ENCODE measurements at places on chromosomes 16 and 17.

GRCh38 chr16:3070608-3071111, 5.2 kb downstream of the IL32 start:
- DNase-seq: no peak

GRCh38 chr16:29011112-29011511, 26.3 kb downstream of the LAT start:
- no peak for DNase-seq

GRCh38 chr16:19923396-19923795, 38.7 kb upstream of the GPRC5B start:
- no peak for DNase-seq

- peak; percentile 39 for DNase-seq
Measured at GRCh38 chr17:66301864-66302741, at the start of gene PRKCA. Gene PRKCA, plus strand, starts transcription at chr17:66302613.

GRCh38 chr17:64063766-64064224, 43.4 kb upstream of the ICAM2 start:
- DNase-seq: no peak

DNA sequence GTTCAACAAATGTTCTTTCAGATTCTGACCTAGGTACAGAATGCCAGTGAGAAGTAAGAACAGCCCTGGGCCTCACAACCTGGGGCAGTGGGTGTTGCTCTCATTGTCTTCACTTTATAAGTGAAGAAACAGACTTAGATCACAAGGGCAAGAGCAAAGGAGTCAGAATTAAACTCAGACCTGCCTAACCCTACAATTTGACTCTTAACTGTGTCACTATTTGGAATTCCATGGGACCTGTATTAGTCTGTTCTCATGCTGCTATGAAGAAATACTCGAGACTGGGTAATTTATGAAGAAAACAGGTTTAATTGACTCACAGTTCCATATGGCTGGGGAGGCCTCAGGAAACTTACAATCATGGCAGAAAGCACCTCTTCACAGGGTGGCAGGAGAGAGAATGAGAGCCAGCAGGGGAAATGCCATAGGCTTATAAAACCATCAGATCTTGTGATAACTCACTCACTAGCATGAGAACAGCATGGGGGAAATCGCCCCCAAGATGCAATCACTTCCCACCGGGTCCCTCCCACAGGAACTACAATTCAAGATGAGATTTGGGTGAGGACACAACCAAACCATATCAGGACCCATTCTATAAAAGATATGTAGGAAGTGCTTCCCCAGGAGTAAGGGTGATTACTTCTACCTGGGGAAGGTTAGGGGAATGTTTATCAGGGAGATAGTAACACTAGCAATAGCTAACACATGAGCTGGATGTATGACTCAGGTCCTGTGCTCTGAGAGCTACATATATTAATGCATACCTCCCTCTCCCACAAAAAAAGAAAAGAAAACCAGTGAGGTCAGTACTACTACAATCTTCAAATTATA, 270.1 kb downstream of the SOX9 start:
- DNase-seq: no peak

- DNase-seq: no peak
Measured at GRCh38 chr16:83350481-83350880, 457.3 kb upstream of the HSBP1 start.

DNA sequence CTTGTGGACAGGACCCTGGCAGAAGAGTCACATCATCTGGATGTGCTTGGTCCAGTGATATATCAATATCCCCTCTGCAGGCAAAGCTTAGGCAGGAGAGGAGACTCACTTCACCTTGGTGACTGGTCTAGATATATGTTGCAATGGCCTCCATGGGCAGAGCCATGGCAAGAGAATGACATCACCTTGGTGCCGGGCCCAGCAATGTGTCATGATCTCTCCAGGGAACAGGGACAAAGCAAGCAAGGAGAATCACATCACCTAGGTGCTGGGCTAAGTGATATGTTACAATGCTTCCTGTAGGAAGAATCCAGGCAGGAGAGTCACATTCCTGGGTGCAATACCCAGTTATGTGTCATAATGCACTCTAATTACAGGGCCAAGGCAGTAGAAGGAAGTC, 2106.2 kb downstream of the TP53TG3F start:
- DNase-seq: no peak

GRCh38 chr17:4800462-4801196, 1.5 kb downstream of the C17orf114 start:
- DNase-seq: no peak

DNA sequence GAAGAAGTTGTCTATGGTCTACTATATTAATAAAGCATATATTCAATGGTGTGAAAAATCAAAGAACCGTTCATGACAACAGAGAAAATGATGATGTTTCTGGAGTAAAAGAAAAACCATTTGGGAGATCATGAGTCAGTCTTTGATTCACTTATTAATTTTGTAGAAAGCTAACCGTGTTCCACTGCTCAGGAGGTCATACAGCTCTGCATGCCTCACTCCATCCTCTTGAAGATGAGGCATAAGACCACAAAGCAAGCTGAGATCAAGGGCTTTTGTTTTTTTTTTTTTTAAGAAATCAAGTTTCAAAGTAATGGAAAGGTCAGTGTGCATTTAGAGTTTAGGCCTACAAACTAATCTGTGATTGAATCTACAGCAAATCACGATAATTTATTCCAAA, 206.4 kb downstream of the CEP112 start:
- DNase-seq: no peak

- DNase-seq: no peak
Measured at GRCh38 chr17:66381701-66382362, 79.4 kb downstream of the PRKCA start.

DNA sequence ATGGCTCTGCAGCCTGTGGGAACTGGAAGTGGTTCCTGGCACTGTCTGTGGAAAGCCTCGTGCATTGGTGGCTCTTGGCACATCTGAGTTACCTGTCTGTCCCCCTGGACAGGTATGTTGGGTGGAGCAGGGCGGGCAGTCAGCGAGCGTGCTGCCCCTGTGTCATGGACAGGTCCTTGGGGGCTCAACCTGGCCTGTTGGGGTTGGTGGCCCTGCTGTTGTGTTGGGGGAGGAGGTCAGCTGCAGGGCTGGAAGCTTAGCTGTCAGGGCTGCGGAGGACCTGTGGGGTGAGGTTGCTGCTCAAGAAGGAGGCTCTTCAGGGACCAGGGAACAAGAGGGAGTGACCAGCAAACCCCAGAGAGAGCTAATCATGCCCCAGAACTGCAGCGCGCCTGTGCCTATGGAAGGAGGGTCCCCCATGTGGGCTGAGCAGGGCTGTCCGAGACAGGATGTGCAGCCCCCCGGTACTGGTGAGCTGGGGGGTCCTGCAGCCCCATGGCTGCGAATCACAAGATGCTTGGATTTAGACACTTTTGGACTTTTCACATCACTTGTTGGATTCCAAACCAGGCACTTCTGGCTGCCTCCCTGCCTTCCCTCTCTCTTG, 7.2 kb downstream of the NKD1 start:
- no peak for DNase-seq

GRCh38 chr16:12539185-12539929, 264.3 kb downstream of the CPPED1 start:
- no peak for DNase-seq

DNA sequence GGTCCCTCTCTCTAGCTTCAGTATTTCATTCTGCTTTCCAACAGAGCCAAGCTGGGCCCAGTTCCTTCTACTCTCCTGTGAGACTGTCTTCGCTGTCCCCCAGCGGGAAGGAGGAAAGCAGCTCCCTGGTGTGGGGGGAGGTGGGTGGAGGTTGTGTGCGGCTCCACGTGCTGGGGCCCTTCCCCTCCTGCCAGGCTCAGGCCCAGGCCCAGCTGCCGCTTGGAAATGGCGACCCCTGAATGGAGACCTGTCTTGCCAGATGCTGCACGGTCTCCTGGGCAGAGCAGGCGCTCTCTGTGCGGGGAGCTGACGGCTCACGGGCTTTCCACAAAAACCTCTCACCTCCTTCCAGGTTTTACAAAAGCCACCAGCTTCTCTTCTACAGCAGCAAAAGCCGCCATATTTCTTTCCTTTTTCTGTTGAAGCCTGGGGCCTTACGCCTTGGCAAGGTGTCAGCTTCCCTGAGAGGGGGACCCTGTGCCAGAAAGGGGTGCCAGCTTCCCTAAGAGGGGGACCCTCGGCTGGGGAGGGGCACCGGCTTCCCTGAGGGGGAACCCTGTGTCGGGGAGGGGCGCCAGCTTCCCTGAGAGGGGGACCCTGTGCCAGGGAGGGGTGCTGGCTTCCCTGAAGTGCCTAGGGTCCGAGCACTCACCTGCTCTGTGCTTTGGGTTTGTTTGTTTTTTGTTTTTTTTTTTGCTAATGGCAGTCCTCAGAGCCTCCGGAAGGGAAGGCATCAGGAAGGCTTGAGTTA, 47.5 kb downstream of the ZNF778 start:
- no peak for DNase-seq

DNA sequence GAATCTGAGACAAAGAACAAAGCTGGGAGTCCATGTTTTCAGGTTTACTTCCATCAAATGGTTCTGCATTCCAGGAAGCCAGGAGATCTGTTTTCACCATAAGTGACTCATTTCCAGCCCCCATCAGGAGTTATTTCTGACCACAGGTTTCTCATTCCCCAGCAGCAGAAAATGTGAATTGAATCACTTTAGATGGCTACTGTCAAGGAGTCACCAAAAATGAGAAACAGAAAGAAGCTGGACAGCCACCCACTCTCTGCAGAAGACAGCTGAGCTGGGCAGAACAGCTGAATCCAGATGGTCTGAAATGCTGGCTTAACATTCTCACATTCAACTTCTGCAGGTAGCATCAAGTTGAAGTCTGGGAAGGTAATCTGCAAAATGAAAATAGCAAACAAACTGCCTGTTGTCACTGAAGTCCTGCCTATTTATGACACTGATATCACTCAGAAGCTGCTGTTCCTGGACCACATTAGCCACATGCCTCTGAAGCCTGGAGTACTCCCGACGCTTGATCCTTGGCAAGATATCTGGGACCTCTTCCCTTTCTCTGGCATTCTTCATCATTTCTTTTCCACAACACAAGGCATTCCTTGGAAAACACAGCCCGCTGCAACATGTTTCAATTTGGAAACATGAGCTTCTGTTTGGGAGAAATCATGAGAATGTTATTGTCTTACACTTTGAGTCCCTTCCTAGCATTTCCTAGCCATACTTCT, 15.3 kb downstream of the CCL11 start:
- DNase-seq: no peak
